ENCODE measurements at places on chromosomes 13 and 19.

DNA sequence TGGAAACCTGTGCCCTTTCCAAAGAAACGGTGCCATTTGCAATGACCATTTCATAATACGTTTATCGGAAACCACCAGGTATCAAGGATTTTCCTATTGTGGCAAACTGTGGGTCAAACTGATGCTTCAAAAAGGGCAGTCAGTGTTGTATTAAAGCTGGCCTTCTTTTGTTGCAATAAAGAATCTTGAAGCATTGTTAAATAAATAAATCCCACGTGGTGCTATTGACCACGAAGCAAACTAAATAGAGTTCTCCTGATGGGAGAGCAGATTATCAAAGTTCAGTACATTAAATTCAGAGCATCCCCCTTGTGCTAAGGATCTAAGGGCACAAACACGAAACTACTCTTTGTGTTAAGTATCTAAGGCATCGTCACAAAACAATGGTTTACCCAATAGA, 545.9 kb upstream of the MIR17HG start:
- no peak for DNase-seq

DNA sequence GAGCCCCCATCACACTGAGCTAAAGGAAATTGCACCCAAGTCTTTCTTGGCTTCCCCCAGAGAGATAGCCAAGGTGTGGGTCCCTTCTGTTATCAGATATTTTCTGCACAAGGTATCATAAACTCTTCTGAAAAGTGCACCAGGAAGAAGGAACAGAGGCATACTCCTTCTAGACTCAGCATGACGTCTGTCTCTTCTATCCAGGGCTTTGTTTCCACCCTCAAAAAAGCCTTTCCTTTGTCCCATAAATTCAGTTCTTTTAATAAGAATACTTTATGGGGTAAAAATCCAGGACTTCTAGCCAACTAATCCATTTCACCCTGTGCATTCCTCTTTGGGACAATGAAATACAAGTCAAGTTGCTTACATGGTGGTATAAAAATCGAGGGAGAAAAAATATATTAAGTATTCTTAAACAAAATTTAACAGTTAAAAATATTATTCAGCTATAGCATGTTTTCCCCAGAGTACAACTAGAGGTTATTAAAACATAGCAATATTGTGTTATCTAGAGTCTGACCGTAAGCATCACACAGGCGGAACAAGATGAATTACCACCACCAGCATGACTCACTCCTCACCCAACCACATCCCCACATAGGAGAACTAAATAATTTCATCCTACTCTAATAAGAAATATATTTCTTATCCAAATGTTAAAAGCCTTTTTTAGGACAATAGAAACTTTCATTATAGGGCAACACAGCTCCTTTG, 79.9 kb upstream of the GPC6 start:
- DNase-seq: no peak

- no peak for DNase-seq
These were observed 71.2 kb upstream of the GTF3A start for GRCh38 chr13:27353166-27353583.

- DNase-seq: no peak
These were observed 1.2 kb downstream of the CELF5 start for GRCh38 chr19:3225677-3226093.

- DNase-seq: no peak
These were observed 66.3 kb downstream of the IRS2 start for GRCh38 chr13:109719962-109720646.

- no peak for DNase-seq
These were observed 42.4 kb downstream of the CARS2 start for GRCh38 chr13:110663491-110663890.
